ENCODE measurements at places on chromosomes 4 and X.

GRCh38 chr4:3468804-3469203 lies 5.7 kb downstream of the DOK7 start:
- DNase-seq: no peak

GRCh38 chr4:124519196-124519595 lies 193.3 kb downstream of the ANKRD50 start:
- DNase-seq: no peak

DNA sequence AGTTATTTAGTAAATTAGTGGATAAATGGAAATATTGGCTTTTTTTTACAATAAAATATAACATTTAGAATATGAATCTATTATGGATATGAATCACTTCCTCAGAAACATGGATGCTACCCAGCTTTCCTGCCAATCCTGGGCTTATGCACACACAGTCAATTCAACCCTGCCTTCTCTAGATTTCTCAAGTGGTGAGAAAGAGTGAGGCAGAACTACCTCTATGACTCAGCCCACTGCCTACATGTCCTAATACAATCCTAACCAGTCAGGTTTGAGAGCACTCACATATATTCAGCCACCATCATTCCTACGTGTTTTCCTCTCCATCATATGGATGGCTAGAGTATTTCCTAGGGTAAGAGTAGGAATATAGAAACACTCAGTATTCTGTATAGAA lies 91.1 kb upstream of the ANKRD50 start:
- DNase-seq: no peak

DNA sequence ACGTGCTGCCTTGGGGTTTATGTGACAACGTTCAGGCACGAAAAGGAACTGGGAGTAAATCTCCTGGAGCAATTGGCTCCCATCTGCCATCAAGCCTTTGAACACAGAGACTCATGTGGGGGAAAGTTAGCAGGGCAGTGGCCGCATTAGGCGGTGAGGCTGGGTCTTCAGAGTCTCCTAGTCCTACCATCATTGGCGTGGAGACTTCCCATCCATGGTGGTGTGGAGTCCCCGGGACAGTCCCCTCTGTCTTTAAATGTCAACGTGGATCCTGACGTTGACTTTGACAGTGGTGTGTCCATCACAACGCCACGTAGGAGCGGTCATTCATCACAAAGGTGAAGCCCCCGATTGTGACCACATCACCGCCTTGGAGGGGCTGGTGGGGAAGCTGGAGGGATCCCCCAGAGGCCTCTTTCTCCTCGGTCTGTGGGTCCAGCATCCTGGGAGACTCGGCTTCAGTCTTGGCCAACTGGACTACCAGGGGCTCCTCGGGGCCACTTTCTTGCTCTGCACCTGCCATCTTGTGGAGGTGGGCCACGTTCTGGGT lies 21.8 kb downstream of the CRLF2 start:
- DNase-seq: no peak

DNA sequence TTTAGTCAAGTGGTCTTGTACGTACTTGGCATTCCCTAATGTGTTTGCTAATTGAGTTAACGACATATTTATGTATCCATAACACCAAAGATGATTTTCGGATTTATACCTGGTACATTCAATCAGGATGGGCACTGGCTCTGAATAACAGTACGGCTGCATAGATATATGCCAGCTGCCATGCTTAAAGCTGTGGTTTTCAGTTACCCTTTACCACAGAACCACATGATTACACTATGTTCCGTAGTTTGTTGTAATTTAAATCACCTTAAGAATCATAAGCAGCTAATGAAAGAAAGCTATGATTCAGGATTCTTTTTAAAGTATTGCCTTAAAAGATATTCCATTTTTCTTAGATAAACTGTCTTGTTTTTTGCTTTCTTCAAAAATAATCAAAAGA lies 53.6 kb downstream of the FIP1L1 start:
- DNase-seq: no peak

GRCh38 chr4:54099748-54100574 lies at the start of gene GSX2:
Gene GSX2 (plus strand): TSS chr4:54100163. CDS start chr4:54100345, 182 bp downstream.
- no peak for DNase-seq

DNA sequence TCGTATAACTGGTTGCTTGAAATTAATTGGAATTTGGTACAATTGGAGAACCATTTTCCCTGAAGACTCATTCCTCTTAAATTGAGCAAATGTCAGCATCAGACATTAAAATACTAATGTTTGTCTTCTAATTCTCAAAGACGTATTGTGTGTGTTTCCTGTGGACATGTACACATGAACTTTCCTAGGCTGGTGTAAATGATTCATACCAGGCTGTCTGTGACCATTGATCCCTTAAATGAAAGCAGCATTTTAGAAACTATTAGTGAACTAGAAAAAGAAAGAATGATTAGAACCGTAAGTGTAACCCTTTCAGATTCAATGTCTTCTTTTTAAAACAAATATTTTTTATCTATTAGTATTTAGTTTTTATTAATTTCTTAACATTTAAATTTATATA lies 332.9 kb downstream of the PPP3CA start:
- DNase-seq: no peak

- no peak for DNase-seq
Measured at GRCh38 chr4:126192506-126192905, 877.8 kb downstream of the FAT4 start.

GRCh38 chr4:150259861-150260567 lies 181.8 kb downstream of the DCLK2 start:
- DNase-seq: no peak

GRCh38 chrX:139332441-139332840 lies 198.1 kb upstream of the F9 start:
- no peak for DNase-seq

- DNase-seq: no peak
Measured at GRCh38 chrX:18649498-18649951, 22.4 kb downstream of the RS1 start.

- DNase-seq: no peak
Measured at GRCh38 chr4:86967073-86967472, 32.3 kb downstream of the AFF1 start.

DNA sequence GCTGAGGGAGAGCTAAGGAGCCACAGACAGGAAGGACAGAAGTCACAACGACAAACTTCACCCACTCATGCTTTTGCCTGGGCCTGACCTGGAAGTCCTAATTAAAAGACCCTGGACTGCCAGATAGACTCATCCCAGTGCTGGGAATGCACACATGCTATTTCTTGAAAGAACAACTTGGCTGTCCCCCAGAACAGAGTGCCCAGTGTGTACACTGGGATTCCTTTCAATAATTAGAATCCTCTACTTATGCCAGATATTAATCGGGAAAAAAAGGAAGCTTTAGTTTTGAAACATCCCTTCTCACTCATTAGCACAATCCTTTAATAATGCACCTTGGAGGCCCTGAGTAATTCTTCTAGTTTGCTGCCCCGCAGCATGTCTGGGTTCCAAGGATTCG lies 3.4 kb downstream of the HOPX start:
- DNase-seq: no peak

DNA sequence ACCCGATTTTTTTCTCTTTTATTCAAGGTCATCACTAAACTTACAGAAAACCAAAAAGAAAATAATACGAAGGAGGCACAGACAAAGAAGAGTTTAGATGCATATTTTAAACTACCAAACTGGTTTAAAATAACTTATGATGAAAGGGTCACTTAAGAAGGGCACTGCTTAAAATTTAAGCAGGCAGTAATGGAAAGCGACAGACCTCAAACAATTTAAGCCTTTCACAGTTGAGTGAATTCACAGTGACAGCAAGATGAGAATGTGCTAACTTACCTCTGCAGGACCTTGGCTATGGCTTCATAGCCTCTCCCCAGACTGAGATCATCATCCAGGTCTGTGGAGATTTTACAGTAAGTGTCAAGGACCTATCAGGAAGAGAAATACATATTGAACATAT lies 112.1 kb downstream of the TTC29 start:
- DNase-seq: no peak

GRCh38 chr4:176198316-176198903 lies 3.0 kb upstream of the SPATA4 start:
- no peak for DNase-seq

DNA sequence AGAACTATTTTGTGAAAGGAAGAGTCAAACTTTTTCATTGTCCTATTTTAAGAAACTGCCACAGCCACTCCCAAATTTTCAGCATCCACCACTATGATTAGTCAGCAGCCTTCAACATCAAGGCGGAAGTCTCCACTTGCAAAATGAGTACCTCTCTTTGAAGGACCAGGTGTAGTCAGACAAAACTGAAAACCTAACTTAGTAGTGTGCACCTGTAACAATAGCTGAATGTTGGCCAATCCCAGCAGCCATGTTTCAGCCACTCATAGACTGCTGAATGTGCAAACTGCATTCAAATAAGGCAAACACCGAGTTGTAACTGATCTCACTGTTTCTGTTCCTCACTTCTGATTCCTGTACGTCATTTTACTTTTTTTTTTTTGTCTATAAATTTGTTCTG lies 341.1 kb downstream of the IL15 start:
- DNase-seq: no peak

GRCh38 chr4:170691168-170691567 lies 601.4 kb upstream of the AADAT start:
- no peak for DNase-seq

- no peak for DNase-seq
Measured at GRCh38 chr4:109029987-109030386, 267.1 kb upstream of the ETNPPL start.

- no peak for DNase-seq
Measured at GRCh38 chr4:172998527-172999469, 169.8 kb upstream of the GALNT7 start.

- no peak for DNase-seq
Measured at GRCh38 chrX:108199691-108200090, 108.1 kb downstream of the ATG4A start.

DNA sequence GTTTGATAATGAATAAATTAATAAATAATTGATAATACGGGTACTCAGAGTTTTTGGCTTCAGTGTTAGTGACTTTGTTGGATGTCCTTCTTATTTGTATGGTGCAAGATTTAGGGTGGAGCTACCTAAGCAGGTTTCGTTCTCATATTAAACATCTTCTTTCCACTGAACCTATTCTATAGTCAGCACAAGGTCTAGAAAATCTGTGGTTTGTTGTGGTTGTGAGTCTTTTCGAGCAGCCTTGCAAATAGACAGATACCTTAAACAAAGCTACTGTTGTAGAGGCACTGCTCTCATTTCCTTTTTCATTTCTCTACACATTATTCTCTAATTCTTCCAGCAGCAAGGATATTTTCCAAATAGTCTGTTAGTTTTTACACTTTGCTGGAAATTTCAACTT lies 38.1 kb upstream of the SPANXD start:
- no peak for DNase-seq

- no peak for DNase-seq
Measured at GRCh38 chr4:20299515-20299914, 47.8 kb downstream of the SLIT2 start.

DNA sequence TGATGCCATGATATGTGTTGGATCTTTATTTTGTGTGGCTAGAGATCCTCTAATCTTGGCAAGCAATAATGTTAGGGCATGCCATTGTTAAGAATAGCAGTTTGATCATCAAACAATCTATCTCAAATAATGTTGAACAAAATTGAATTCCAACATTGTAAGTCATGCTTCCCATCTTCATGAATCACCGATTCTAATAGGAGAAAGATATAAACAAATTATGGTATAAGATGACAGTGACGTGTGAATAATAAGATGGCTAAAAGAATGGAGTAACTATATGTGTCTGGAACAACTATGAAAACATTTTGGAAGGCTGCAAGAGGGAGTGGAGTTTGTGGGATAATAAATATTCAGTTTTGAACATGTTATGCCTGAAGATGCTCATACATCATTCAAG lies 208.4 kb downstream of the DTHD1 start:
- DNase-seq: no peak

- DNase-seq: no peak
Measured at GRCh38 chr4:139142087-139142486, 34.9 kb downstream of the ELF2 start.

DNA sequence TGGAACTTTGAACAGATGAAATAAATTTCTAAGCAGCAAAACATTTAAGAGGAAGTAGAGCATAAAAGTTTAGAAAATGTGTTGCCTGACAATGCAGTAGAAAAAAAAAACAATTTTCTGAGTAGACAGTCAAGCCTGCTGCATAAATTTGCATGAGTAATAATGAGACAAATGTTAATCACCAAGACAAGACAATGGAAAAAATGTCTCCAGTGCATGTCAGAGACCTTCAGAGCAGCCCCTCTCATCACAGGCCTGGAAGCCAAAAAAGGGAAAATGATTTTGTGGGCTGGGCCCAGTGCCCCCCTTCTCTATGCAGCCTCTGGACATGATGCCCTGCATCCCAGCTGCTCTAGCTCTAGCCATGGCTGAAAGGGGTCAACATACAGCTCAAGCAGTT lies 204.6 kb downstream of the COX18 start:
- DNase-seq: no peak

- DNase-seq: no peak
Measured at GRCh38 chr4:150067859-150068258, 10.4 kb upstream of the DCLK2 start.

DNA sequence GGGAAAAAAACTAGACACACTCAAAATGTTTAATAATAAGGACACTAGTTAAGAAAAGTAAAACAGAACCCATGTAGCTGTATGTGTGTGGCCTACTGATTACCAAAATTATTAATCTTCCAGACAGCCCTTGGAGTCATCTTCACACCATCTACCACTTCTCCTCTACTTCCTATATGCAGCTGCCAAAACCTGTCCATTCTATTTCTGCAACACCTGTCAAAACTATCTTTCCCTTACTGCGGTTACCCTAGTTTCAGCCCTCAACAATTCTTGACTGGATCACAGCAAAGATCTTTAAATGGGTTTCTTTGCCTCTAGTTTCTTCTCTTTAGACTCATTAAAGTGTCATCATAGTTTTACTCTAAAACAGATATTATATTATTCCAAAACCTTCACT lies 72.6 kb downstream of the GPR82 start:
- DNase-seq: no peak

- DNase-seq: no peak
Measured at GRCh38 chrX:34341258-34341657, 209.1 kb upstream of the FAM47A start.

DNA sequence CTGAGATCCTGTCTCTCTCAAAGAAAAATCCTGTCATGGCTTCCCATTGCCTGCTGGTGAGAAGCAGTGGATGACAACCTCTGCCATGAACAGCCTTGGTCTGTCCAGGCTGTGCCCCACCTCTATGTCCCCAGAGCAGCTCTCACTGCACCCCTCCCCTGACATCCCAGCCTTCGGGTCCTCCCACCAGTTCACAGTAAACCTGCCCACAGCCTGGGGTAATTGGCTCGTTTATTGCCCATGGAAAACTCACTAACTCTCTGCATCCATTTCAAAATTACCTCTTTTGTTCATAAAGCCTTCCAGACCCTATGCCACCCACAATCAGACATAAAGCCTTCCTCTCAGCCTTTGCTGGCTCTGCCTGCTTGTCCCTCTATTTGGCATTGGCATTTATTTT lies 10.7 kb upstream of the HMGB3 start:
- DNase-seq: no peak

GRCh38 chrX:102859550-102859871 lies 77.6 kb upstream of the RAB40AL start:
- no peak for DNase-seq

- DNase-seq: no peak
Measured at GRCh38 chrX:16100673-16101072, 22.7 kb upstream of the GRPR start.
